ENCODE measurements at places on chromosomes 6 and 20.

- DNase-seq = no peak
These were observed 18.0 kb downstream of the KLHL31 start for GRCh38 chr6:53647462-53648094.

DNA sequence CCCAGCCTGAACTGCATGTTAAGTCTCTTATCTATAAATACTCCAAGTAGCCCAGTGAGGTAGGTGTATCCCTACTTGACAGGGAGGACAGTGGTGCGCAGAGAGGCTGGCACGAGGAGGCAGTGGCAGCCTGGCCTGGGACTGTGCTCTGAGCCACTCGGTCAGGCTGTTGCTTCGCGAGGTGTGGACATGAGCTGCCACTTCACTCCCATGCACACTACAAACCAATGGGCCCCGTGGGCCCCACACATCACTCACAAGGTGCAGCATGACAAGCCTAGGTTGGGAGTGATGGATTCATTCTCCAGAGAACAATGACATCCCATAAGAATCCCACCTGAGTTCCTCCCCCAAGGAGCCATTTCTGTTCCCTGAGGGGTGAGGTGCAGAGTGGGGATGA, 54.9 kb downstream of the TMEM242 start:
- DNase-seq = no peak

DNA sequence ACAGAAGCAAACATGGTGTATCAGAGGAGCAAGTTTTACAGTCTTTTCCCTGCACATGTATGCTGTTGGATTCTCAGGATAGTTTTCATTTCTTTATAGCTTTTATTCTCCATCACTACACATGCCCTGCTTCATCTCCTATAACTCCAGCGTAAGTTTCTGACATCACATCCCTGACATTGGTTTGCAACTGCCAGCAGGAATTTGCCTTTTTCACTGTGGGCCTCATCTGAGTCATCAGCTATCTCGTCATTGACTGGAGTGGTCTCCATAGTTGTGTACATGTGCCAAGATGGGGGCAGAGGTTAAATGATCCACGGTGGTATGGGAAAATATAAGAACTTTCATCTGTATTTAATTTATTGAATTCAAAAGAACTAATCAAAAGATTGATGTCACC, 96.7 kb downstream of the SLX4IP start:
- no peak for DNase-seq

GRCh38 chr6:56499095-56499494, 143.6 kb downstream of the DST start:
- DNase-seq = no peak

DNA sequence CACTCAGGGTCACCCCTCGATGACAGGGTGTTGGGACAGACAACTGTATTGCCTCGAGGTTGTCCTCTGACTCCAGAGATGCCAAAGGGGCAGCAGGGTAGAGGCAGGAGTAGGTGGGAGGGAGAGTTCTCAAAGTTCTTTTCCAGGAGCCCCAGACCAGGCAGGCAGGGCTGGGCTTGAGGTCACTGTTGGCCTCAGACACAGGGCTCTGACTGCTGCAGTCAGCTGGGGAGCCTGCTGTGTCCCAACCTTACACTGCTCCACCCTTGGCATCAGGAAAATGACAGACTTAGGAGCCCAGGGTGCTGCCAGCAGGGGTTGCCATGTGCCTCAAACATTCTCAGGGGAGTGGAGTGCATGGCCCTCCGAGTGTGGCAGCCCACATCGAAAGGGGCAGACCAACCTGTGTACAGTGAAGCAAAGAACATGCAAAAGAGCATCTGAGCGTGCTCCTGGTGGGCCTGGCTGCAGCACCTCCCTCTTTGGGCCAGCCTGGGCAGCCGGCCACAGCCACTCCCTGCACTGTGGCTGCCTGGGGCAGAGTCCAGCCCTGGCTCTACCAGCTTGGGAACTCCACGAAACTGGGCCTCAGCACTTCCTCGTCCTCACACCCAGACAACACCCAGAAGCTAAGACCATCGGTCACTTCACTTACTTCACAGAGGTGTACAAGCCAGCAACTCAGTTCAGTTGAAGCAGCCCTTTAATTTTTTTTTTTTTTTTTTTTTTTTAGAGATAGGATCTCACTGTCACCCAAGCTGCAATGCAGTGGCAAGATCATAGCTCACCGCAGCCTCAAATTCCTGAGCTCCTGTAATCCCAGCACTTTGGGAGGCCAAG, 24.0 kb downstream of the C6orf132 start:
- no peak for DNase-seq

GRCh38 chr6:157253699-157254098, 69.6 kb downstream of the TMEM242 start:
- no peak for DNase-seq

DNA sequence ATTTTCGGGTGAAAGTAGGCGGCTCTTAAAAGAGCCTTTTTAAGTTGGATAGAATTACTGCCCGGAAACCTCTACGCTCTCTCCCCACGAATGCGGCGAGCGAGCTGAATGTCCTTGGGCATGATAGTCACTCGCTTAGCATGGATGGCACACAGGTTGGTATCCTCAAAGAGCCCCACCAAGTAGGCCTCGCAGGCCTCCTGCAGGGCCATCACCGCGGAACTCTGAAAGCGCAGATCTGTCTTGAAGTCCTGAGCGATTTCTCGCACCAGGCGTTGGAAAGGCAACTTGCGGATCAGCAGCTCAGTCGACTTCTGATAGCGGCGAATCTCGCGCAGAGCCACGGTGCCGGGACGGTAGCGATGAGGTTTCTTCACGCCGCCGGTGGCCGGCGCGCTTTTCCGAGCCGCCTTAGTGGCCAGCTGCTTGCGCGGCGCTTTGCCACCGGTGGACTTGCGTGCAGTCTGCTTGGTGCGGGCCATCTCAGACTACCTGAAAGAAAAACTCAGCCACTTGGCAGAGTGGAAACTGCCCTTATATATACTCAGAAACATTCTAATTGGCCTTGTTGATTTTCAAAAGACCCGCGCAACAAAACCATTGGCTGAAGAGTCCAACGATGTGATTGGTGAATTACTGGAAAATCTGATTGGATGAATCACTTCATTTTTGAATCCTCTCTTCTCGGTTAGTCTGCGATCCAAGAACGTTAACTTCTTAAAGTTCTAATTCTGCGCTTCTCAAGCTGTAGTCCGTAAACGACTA, 93.9 kb upstream of the BTN3A2 start:
- no peak for DNase-seq

DNA sequence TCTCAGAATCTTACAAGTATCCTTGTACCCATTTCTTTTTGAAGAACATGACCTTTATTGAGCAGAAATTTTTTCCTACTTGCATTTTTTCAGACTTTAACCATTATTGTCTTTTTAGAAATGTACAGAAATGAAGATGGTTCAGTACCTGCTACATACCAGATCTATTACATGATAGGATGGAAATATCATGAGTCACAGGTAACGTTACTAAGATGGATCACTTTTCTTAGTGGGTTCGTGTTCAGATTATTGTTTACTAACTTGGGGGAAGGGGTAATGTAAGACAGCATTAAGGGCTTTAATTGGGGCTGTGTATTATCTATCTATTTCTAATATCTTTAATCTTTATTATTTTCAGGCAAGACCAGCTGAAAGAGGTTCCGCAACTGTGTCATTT, 31.9 kb downstream of the NDUFAF5 start:
- no peak for DNase-seq

DNA sequence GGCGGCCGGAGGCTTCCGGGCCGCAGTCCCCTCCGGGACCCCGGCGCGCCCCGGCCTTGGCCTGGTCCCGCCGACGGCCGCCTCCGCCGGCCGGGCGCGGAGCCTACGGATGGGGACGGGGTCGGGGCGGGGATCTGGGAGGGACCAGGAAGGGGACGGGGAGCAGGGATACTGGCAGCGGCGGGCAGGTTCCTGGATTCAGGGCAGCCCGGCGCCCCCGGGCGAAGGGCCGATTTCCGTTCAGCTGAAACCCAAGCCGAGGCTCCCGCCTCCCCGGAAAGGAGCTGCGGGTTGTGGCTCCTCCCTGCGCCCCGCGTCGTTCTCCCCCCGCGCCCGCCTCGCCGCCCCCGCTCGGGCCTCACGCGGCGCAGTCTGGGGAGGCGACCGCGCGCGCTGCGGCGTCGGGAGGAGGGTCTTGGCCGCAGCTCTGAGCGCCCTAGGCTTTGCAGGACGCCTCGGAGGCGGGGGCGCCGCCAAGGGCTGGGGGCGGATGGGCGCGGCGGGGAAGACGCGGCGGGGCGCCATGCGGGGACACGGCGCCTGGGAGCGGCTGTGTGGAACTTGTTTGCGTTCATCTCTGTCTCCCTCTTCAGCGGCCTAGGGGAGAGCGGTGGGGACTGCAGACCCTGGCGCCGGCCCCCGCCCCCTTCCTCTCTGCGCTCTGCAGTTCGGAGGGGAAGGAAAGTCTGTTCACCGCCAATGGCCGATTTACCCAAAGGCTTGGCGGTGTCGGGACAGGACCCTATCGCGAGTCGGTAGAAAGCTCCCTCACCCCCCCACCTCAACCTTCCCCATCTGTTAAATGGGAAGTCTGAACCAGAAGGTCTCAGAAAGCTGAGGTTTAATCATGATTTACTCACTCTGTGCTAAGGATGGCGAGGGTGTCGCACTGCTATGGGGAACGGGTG, 22.7 kb upstream of the TMEM181 start:
- DNase-seq = no peak

DNA sequence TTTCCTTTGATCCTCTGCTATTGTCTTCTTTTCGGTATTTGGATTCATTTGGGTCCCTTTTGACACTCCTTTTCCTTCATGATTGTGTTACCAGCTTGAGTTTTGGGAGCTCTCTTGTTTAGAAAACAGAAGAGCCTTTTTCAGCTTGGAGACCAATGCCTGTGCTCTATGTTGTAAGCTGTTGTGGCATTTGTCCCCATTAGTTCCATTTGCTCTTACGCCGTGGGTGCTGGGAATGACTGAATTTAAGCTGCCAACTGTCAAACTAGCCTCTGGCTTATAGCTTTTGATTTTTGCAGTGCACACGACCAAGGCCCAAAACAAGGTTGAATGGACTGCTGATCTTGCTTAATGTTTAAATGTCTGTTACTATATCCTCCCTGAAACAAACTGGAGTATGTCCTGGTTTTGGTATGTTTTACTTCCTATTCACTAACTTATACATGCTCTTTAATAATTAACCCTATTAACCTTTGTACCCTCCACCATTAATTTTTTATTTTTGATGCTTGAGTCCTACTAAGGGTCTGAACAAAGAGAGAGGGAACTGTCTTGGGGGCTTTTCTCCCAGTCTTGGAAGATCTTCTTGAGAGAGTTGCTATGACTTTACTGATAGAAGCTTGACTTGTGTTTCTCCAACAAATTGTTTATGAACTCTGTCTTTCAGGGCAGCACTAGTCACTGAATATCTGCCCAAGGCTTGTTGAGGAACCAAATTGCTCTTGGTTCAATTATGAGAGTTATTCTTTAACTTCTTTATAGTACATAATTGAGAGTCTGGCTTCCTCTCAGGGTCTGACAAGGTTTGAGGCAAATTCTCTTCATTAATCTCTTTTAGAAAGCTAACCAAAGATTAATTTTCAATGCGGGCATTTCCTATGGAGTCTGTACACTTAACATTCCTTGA, 100.3 kb upstream of the SIRPG start:
- no peak for DNase-seq

Data from cortex of kidney (tissue), 1 donor.